ENCODE measurements at places on chromosomes 16 and 17. TPM values are rescaled to one million over a fixed set of nuclear protein-coding genes. Genes with fewer than 3 reads are reported as not detected.

The TEDC2 gene
- 6.3 TPM for total RNA-seq

The CNGB1 gene
- 0.35 TPM for total RNA-seq

The SYNRG gene
- total RNA-seq: 44.3 TPM

The SOX15 gene
- 2.4 TPM for total RNA-seq

The ENPP7 gene
- total RNA-seq: not detected

The RDM1 gene
- total RNA-seq: 1.6 TPM

The PPP4C gene
- 154 TPM for total RNA-seq

The KRT40 gene
- total RNA-seq: not detected

The GPRC5B gene
- 34.0 TPM for total RNA-seq

The NPTX1 gene
- total RNA-seq: 0.17 TPM

The ATP2A3 gene
- total RNA-seq: 0.30 TPM
